ENCODE measurements at places on chromosomes 5 and 9. TPM values are rescaled to one million over a fixed set of nuclear protein-coding genes. Genes with fewer than 3 reads are reported as not detected.

GRCh38 chr5:131210151-131210510, 39.4 kb downstream of the LYRM7 start:
- H3K4me3 ChIP-seq = peak overlapping the region; percentile 14
- H3K27ac ChIP-seq = peak overlapping the region; percentile 59
- no peaks in the 10 kb centered on the region for H3K36me3 ChIP-seq
- no peaks in the 10 kb centered on the region for H3K27me3 ChIP-seq
- DNase-seq = no peak

DNA sequence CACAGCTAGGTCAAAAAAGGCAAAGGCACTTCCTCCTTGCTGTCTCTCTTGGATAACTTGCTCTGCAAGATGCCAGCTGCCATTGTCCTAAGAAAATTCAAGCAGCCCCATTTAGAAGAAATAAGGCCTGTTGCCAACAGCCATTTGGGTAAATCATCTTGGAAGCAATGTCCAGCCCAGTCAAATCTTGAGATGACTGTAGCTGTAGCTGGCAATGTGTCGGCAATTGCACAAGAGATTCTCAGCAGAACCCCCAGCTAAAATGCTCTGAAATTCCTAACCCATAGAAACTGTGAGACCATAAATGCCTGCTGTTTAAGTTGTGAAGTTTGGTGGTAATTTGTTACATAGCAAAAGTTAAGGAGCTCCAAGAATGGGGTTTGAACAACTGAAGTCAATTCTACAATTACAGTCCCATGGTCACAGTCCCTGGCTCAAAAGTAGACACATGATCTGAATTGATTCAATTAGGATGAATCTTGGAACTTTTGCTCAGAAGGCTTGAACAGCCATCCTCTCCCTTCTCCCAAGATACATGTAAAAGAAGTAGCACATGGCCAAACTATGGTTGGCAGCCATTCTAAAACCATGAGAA, 151.1 kb downstream of the MPDZ start:
- no peaks in the 10 kb centered on the region for H3K36me3 ChIP-seq
- no peak overlapping the region for H3K27ac ChIP-seq
- H3K4me3 ChIP-seq = no peak overlapping the region
- no peaks in the 10 kb centered on the region for H3K4me1 ChIP-seq

DNA sequence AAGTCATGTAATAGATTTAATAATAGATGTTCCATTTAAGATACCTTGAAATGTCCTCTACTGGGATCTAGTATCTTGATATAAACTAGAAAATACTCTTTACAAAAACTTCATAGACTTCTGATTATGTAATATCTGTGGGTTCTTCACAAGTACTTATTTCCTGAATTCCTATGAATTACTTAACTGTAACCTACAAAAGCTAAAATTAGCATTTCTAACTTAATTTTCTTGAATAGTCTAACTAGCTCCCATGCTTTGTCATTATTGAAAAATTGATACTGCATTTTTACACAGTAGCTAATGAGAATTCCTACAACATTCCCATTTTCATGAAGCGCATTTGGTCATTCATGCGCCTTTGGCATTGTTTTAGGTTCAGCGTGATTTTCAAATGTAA, 1828.2 kb downstream of the MAT2B start:
- no peaks in the 10 kb centered on the region for H3K36me3 ChIP-seq
- DNase-seq = no peak
- H3K4me1 ChIP-seq = no peaks in the 10 kb centered on the region
- H3K4me3 ChIP-seq = no peak overlapping the region
- H3K27ac ChIP-seq = no peak overlapping the region

DPH7 gene
- 50.3 TPM for total RNA-seq

DNA sequence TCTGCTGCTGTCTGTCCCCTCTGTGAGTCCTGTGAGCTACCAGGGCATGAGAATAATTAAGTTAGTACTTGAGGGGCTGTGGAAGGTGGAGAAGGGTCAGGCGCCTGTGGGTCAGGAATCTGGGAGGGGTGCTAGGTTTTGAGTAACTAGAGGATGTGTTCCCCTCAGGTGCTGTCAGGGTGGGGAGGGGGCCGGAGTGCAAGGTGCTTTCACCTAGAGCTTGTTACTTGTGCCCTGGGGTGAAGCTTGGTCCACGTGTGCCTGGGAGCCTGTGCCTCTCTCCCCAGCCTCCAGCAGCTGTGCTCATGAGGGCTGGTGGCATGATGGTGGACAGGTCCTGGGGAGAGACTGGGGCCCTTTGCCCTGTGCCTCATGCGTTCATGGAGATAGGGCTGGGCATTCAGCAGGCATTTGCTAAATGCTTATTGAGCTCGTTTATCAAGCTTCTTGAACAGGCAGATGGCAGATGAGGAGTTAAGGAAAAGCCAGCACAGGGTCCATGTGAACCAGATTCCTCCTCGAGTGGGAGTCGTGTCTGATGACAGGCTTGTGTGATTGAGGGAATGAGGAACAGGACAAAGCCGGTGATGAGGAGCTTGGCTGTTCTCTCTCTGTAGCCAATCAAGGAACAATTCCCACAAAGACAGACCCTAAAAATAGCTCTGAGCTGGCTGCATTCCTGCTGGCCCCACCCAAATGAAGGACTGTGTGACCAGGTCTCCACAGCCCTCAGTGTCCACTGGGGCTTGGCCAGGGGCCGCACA, 40.9 kb downstream of the CACNA1B start:
- no peak overlapping the region for H3K4me3 ChIP-seq
- H3K4me1 ChIP-seq = no peaks in the 10 kb centered on the region
- no peak overlapping the region for H3K27ac ChIP-seq

GRCh38 chr5:58148254-58148775, 311.6 kb downstream of the PLK2 start:
- no peak overlapping the region for H3K4me3 ChIP-seq
- no peak overlapping the region for H3K27ac ChIP-seq
- H3K36me3 ChIP-seq = no peaks in the 10 kb centered on the region
- H3K4me1 ChIP-seq = no peaks in the 10 kb centered on the region
- H3K27me3 ChIP-seq = no peaks in the 10 kb centered on the region
- DNase-seq = no peak

RLN1 gene
- total RNA-seq = not detected

WDR38 gene
- not detected for total RNA-seq

EPB41L4B gene
- 20.6 TPM for total RNA-seq

FAM221B gene
- total RNA-seq = not detected

CCDC112 gene
- 13.2 TPM for total RNA-seq

GRCh38 chr5:177478711-177479646, 5.5 kb upstream of the DBN1 start:
- H3K27me3 ChIP-seq = no peaks in the 10 kb centered on the region
- H3K27ac ChIP-seq = peak overlapping the region; percentile 62
- H3K4me1 ChIP-seq = no peaks in the 10 kb centered on the region

DNA sequence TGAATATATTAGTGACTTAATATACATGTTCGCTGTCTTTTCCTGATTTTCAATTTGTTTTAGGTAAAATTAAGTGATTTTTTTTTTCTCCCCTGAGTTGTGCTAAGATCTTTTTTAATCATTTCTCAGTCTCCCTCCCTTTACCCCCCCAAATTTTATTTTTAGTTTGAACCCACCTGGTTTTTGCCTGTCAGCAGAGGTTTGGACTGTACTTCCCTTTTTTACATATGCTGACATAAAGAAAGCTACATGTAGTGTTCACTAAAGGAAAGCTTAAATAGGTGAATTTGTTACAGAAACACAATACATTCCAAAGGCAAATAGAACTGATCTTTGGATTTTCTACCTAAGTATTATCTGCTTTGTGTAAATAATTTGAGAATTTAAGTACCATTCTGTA, 82.2 kb downstream of the IPO11 start:
- no peaks in the 10 kb centered on the region for H3K4me1 ChIP-seq
- no peak overlapping the region for H3K27ac ChIP-seq
- H3K4me3 ChIP-seq = no peak overlapping the region
- no peak for DNase-seq
- H3K36me3 ChIP-seq = peaks cover 17% of the 10 kb centered on the region
- H3K27me3 ChIP-seq = no peaks in the 10 kb centered on the region

DNA sequence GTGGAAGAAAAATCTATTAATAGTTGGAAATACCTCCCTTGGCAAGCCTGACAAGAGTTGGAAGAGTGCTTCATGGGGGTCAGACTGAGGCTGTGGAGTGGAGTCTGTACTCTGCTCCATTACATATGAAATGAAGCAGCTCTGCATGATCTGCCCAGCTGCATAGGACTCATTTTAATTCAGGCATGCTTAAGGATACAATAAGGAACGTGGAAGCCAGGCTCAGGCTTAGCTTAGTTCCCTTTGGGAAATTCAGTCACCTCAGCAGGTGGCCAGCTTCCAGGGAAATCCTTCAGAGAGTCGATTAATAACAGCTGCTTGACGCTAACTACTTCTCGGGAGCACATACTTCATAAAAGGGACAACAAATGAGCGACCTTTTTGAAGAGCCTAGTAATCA, 1672.9 kb upstream of the WWC1 start:
- no peak for DNase-seq
- no peak overlapping the region for H3K4me3 ChIP-seq
- no peaks in the 10 kb centered on the region for H3K36me3 ChIP-seq
- no peak overlapping the region for H3K27ac ChIP-seq
- no peaks in the 10 kb centered on the region for H3K4me1 ChIP-seq

FOXI1 gene
- not detected for total RNA-seq

SAXO1 gene
- total RNA-seq = not detected

ARID3C gene
- total RNA-seq = not detected

DNA sequence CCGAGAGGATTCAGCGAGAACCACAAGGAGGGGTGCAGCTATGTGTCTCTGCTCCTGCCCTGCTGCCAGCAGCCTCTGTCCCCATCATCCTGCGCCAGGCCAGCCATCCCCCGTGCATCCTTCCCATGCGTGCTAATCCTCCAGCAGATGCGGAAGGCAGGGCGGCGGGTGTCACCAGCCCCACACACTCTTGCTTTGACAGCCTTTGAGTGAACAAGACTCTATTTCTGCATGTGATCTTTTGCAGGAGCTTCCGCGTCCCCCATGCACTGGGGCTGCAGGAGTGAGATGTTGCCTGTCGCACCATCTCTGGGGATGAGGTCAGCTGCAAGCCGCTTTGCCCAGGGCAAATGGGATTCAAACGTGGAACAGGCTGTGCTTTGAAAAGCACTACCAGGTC, 58.0 kb upstream of the OLFM1 start:
- H3K4me1 ChIP-seq = no peaks in the 10 kb centered on the region
- no peak overlapping the region for H3K4me3 ChIP-seq
- no peaks in the 10 kb centered on the region for H3K27me3 ChIP-seq
- no peak overlapping the region for H3K27ac ChIP-seq

DNA sequence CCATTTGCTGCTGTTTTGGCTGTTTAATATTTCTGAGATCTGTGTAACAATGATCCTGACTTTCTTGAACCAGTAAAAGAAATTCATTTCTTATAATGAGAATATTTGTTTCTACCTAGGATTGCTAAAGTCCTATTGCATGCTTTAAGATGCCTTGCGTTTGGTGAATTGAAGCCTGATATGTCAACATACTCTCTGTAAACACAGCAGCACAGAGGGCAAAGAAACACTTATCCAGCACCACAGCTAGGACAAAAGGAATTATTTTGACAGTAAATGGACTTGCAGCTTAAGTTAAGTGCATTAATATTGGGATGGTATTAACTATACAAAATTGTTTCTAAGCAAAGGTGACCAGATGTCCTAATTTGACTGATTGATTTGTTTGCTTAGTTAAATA, 2031.2 kb upstream of the CDH6 start:
- no peak overlapping the region for H3K4me3 ChIP-seq
- H3K36me3 ChIP-seq = no peaks in the 10 kb centered on the region
- no peak for DNase-seq

- H3K4me3 ChIP-seq = no peak overlapping the region
- H3K27me3 ChIP-seq = no peaks in the 10 kb centered on the region
- DNase-seq = no peak
These were observed 62.6 kb downstream of the ELL2 start for GRCh38 chr5:95899006-95899405.

LCN9 gene
- total RNA-seq = not detected

DNA sequence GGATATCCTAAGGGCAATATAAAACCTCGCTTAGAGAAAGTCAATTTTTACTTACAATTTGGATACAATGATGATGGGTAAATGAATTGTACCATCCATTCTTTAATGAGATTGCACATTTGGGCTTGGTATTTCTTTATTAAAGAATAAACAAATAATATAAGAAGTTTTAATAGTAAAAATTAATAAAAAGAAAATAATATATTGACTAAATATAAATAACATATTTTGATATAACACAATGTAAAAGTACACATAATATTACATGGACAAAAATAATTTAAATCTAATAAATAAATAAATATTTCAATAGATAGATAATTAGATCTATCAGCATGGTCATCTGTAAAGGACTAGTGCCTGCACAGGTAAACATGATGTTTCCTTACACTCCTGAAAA, 944 bp downstream of the IFNA21 start:
- no peaks in the 10 kb centered on the region for H3K36me3 ChIP-seq
- DNase-seq = no peak
- no peaks in the 10 kb centered on the region for H3K4me1 ChIP-seq

DNA sequence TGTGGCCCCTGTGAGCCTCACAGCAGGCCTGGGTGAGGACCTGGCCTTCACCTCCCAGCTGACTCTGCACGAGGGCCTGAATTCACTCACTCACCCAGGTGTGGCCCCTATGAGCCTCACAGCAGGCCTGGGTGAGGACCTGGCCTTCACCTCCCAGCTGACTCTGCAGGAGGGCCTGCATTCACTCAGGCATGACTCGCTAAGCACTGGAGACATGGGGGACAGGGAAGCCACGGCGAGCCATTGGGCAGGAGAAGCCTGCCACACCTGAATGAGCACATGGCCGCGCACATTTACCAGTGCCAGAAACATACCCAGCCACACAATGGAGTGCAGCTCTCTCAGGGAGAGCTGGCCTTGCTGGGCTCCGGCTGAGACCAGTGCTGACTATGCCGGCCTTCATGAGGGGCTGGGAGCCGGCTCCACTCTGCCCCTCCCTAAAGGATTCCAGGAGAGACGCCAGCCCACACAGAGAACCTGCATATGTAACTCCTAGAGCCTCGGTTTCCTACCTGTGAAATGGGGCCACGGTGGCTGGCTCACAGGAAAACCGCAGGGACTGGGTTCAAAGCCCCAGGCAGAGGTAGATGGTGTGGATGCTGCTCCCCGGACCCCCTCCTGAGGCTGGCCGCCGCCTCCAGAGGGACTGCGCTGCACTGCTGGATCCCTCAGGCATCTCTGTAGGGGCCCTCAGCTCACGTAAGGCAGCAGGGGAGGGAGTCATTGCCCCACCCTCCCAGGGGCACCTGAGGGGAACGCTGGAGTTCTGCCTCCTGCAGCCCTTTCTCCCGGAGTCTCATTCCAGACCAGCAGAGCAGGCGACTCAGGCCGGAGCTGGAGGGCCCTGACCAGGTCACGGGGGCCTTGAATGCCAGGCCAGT, 7.2 kb downstream of the ADAMTS2 start:
- no peak for DNase-seq
- H3K36me3 ChIP-seq = no peaks in the 10 kb centered on the region
- H3K4me1 ChIP-seq = no peaks in the 10 kb centered on the region

PLGRKT gene
- 43.6 TPM for total RNA-seq
